ENCODE measurements at places on chromosomes 1 and 21. TPM values are rescaled to one million over a fixed set of nuclear protein-coding genes. Genes with fewer than 3 reads are reported as not detected.

Gene TCHH
- total RNA-seq, result 0.16 TPM

Gene HORMAD1
- total RNA-seq, result 0.72 TPM

Gene DPT
- total RNA-seq, result 32.5 TPM

Gene TMEM269
- total RNA-seq, result not detected

Gene OLFML3
- total RNA-seq, result 96.1 TPM

Gene HTR6
- total RNA-seq, result not detected

Gene CD48
- 6.8 TPM for total RNA-seq

DNA sequence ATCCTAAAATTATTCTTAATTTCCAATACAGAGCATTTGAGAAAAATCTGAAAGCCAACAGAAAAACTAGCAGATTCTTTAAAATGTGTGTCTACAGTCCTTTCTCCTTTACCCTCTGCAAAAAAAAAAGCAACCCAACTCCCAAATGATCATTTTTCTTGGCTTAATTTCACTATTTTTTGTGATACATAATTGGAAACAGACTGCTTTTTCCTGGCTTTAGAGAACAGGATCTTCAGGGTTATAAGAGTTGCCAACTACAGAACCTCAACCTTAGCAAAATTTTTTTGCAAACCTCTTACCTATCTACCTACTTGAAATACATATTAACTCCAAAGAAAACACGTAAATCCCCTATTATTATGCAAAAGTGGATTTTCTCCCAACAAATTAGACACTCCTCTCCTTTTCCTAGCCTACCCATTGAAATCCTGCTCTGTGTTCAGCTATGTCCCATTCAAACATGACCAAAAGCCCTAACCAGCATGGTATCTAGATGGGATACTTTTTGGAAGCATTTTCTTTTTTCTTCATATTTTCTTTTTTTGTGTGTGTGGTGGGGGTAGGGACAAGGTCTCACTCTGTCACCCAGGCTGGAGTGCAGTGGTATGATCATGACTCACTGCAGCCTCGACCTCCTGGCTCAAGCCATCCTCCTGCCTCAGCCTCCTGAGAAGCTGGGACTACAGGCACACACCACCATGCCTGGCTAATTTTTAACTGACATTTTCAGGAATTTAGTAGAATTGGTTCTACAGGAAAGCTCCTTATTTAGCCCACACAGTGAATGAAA is 9.0 kb downstream of the TGFBR3 start:
- DNase-seq, result no peak
- H3K27me3 ChIP-seq, result no peaks in the 10 kb centered on the region
- no peaks in the 10 kb centered on the region for H3K36me3 ChIP-seq
- H3K4me1 ChIP-seq, result no peaks in the 10 kb centered on the region

DNA sequence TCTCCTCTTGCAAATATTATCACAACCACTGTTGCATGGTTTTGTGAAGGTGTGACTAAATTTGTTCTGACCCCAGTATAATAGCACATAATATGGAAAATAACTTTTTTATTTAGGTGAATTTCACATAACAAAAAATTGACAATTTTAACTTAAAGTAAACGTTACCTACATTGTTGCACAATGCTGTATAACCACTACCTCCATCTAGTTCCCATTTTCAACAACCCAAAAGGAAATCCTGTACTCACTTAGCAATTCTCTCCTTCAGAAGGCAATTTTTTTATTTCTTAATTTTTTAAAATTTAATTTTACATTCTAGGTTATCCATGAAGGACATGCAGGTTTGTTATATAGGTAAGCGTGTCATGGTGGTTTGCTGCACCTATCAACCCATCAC is 95.2 kb downstream of the KCNJ6 start:
- no peak for DNase-seq
- no peaks in the 10 kb centered on the region for H3K4me1 ChIP-seq
- no peak overlapping the region for H3K27ac ChIP-seq
- no peaks in the 10 kb centered on the region for H3K36me3 ChIP-seq

GRCh38 chr1:54745274-54745673 is 19.0 kb downstream of the PARS2 start:
- H3K27ac ChIP-seq, result no peak overlapping the region
- DNase-seq, result no peak
- H3K27me3 ChIP-seq, result no peaks in the 10 kb centered on the region
- H3K4me3 ChIP-seq, result no peak overlapping the region
- H3K36me3 ChIP-seq, result no peaks in the 10 kb centered on the region

DNA sequence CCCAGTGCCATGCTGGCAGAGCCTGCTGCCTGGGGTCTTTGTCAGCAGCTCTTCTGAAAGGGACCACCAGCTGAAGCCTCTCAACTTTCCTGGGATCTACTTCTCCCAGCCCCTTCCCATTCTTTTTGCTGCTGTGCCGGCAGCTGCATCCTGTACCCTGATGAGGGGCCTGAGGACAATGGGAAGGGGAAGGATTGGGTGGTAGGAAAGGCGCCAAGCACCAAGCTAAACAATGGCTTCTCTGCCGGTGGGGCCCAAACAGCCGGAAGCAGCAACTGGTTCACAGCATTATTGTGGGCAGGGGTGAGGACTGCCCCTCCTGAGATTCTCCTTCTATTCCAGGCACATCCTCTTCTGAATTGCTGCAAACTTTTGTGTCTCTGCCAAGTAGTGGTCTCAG is 5.0 kb upstream of the EFCAB14 start:
- H3K4me1 ChIP-seq, result no peaks in the 10 kb centered on the region
- H3K36me3 ChIP-seq, result no peaks in the 10 kb centered on the region
- H3K27ac ChIP-seq, result no peak overlapping the region
- H3K4me3 ChIP-seq, result no peak overlapping the region
- no peaks in the 10 kb centered on the region for H3K27me3 ChIP-seq
- DNase-seq, result no peak

- no peak overlapping the region for H3K27ac ChIP-seq
- H3K27me3 ChIP-seq, result no peaks in the 10 kb centered on the region
- peak; percentile 45 for DNase-seq
- H3K4me1 ChIP-seq, result no peaks in the 10 kb centered on the region
- no peaks in the 10 kb centered on the region for H3K36me3 ChIP-seq
- no peak overlapping the region for H3K4me3 ChIP-seq
These were observed 14.1 kb upstream of the RNF223 start for GRCh38 chr1:1088029-1088800.

DNA sequence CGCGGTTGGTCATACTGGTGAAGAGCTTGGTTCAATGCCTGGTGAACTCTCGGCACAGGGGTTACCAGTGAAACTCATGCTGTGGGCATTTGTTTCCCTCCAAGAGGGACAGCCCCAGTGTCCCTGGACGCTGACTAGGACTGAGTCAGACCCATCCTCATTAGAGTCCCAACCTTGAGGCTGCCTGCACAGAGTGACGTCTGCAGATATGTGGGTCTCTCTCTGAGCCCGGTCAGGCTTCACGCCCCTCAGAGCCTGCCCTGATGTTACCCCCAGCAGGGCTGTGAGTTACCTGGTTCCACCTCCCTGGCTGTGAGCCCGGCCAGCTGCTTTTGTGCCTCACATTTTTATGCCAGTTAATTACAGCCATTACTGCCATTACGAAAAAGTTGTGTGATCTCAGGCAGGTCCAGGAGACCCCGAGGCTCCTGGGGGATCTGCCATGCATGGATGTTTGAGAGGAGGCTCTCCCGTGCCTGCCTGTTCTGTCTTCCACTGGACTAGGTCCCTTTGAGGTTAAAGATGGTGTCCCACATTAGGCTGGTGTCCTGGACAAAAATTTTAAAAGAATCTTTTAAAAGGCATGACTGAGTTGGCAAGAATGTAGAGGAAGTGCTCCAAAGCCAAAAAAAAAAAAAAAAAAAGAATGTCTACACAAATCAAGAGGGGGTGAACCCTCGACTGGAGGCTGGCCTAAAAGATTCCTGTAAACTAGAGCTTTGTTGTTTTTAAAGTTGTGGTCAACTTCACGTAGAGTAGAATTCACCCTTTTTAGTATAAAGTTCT is 36.6 kb upstream of the PADI1 start:
- no peaks in the 10 kb centered on the region for H3K36me3 ChIP-seq
- H3K4me3 ChIP-seq, result no peak overlapping the region
- H3K27ac ChIP-seq, result no peak overlapping the region

DNA sequence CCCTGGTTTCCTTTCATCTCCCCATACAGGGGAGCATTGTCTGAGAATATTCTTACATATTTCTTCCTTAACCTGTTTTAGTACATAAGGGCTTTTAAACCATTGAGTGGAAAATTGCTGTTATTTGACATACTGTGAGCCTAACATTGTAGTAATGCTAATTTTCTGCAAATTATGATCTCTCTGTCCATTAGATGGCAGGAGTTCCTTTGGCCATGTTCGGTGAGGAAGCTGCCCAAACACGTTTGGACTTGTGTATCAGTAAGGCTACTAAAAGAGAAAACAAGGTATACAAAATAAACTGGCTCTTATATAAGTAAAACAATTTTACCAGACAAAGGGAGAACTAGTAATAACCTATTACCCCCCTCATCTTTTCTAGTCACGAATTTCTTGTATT is 29.2 kb downstream of the CDC7 start:
- H3K4me1 ChIP-seq, result no peaks in the 10 kb centered on the region
- H3K27me3 ChIP-seq, result no peaks in the 10 kb centered on the region
- no peak for DNase-seq

DNA sequence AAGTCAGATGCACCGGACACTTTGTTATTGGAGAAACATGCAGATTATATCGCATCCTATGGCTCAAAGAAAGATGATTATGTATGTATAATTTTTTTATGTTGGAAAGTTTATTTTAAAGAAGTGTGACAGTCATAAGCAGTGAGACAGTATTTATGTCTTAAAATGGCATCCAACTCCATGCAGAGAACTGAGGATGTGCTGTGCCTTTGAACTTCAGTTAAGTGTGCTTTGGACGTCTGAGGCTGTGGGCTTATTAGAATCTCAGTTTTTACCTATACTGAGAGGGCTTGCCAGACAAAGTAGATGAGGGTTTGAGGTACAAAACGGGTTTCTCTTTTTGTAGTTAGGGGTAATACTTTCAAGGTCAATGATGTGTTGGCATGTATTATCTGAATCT is 1.5 kb downstream of the RABGGTB start:
- H3K4me3 ChIP-seq, result peak overlapping the region; percentile 84
- H3K27me3 ChIP-seq, result no peaks in the 10 kb centered on the region
- peak overlapping the region; percentile 43 for H3K27ac ChIP-seq
- no peaks in the 10 kb centered on the region for H3K36me3 ChIP-seq
- DNase-seq, result no peak
- peaks cover 2% of the 10 kb centered on the region for H3K4me1 ChIP-seq

- no peak overlapping the region for H3K4me3 ChIP-seq
- H3K27ac ChIP-seq, result no peak overlapping the region
- H3K36me3 ChIP-seq, result no peaks in the 10 kb centered on the region
- H3K27me3 ChIP-seq, result no peaks in the 10 kb centered on the region
- no peak for DNase-seq
- peaks cover 7% of the 10 kb centered on the region for H3K4me1 ChIP-seq
These were observed 56.3 kb downstream of the GNG12 start for GRCh38 chr1:67777016-67777415.

- no peak overlapping the region for H3K27ac ChIP-seq
- H3K36me3 ChIP-seq, result no peaks in the 10 kb centered on the region
- H3K4me1 ChIP-seq, result peaks cover 4% of the 10 kb centered on the region
- H3K4me3 ChIP-seq, result peak overlapping the region; percentile 40
- peak; percentile 92 for DNase-seq
These were observed 111.1 kb downstream of the NAV1 start for GRCh38 chr1:201649761-201650622.

GRCh38 chr21:23660560-23660959 is 1946.7 kb downstream of the MRPL39 start:
- no peak for DNase-seq
- no peak overlapping the region for H3K27ac ChIP-seq
- H3K4me1 ChIP-seq, result no peaks in the 10 kb centered on the region
- H3K4me3 ChIP-seq, result no peak overlapping the region
- no peaks in the 10 kb centered on the region for H3K27me3 ChIP-seq
- H3K36me3 ChIP-seq, result no peaks in the 10 kb centered on the region

DNA sequence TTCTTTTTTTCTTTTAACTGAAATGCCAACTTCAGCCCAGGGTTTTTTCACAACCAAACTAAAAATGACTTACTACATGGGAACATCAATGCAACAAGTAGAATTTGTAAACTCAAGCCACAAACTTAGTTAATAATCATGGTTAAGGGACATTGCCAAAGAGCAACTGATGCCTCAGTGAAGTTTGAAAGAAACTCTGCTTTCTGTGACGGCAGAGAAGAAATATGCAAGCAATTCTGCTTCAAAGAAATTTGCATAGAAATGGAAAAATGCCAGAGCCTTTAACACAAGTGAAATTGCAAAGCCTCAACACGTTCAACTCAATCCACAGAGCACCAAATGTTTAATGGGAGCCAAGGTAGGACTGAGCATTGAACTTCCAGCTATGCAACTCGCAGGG is 5.0 kb upstream of the CHD5 start:
- DNase-seq, result no peak
- H3K27ac ChIP-seq, result no peak overlapping the region
- no peaks in the 10 kb centered on the region for H3K4me1 ChIP-seq
- H3K27me3 ChIP-seq, result no peaks in the 10 kb centered on the region
- H3K36me3 ChIP-seq, result peaks cover 3% of the 10 kb centered on the region

DNA sequence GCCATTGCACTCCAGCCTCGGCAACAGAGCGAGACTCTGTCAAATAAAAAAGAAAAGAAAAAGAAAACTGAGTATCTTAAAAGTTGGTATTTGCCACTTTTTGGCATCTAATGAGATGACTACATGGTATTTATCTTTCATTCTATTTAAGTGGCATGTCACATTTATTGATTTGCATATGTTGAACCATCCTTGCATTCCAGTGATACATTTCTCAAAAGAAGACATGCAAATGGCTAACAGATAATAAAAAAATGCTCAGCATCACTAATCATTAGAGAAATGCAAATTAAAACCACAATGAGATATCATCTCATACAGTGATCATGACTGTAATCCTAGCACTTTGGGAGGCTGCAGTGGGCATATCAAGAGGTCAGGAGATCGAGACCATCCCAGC is 28.1 kb downstream of the SFPQ start:
- H3K4me1 ChIP-seq, result no peaks in the 10 kb centered on the region
- H3K27me3 ChIP-seq, result no peaks in the 10 kb centered on the region
- no peak for DNase-seq
- H3K27ac ChIP-seq, result no peak overlapping the region
- H3K36me3 ChIP-seq, result no peaks in the 10 kb centered on the region

- H3K36me3 ChIP-seq, result peaks cover 4% of the 10 kb centered on the region
- H3K4me1 ChIP-seq, result no peaks in the 10 kb centered on the region
- no peak overlapping the region for H3K4me3 ChIP-seq
- H3K27me3 ChIP-seq, result no peaks in the 10 kb centered on the region
These were observed 129.9 kb upstream of the CD34 start for GRCh38 chr1:208040821-208041297.

DNA sequence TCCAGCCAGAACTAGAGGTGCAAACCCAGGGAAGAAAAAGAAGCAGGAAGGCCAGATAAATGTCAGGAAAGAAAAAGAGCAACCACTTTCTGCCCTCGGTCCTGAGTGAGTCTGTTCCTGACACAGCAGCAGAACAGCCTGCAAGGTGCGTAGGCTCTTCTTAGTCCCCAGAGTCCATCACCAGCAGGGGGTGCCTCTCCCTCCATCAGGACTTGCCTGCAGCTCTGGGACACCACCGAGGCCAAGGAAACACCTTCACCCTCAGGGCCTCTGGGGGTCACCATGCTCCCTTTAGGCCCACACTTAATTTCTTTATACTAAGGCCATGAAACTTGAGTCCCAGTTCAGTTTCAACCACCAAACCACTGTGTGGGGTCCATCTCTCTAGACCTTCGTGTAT is 43.7 kb upstream of the NFASC start:
- no peaks in the 10 kb centered on the region for H3K4me1 ChIP-seq
- H3K4me3 ChIP-seq, result no peak overlapping the region
- no peaks in the 10 kb centered on the region for H3K27me3 ChIP-seq
- no peak overlapping the region for H3K27ac ChIP-seq
- H3K36me3 ChIP-seq, result no peaks in the 10 kb centered on the region

- H3K36me3 ChIP-seq, result peaks cover 6% of the 10 kb centered on the region
- no peak for DNase-seq
- no peak overlapping the region for H3K4me3 ChIP-seq
These were observed 7.9 kb upstream of the A3GALT2 start for GRCh38 chr1:33328817-33329216.
